ENCODE measurements at places on chromosomes 16 and 17. TPM values are rescaled to one million over a fixed set of nuclear protein-coding genes. Genes with fewer than 3 reads are reported as not detected.

- DNase-seq: peak; percentile 13
- peaks cover 7% of the 10 kb centered on the region for H3K4me1 ChIP-seq
- H3K27me3 ChIP-seq: no peaks in the 10 kb centered on the region
- no peak overlapping the region for H3K27ac ChIP-seq
These were observed 14.2 kb downstream of the ETV4 start for GRCh38 chr17:43531955-43532354.

GRCh38 chr16:89217388-89218191 lies at the start of gene ZNF778:
ZNF778 (plus strand) TSS chr16:89217703; CDS start chr16:89221128, 3,425 bp downstream.
- DNase-seq: peak; percentile 85
- no peaks in the 10 kb centered on the region for H3K27me3 ChIP-seq
- H3K27ac ChIP-seq: peak within 1 kb of the TSS; percentile 84
- peak within 1 kb of the TSS; percentile 75 for H3K4me3 ChIP-seq
- H3K36me3 ChIP-seq: peaks cover 7% of the 10 kb centered on the region
- peaks cover 22% of the 10 kb centered on the region for H3K4me1 ChIP-seq

DNA sequence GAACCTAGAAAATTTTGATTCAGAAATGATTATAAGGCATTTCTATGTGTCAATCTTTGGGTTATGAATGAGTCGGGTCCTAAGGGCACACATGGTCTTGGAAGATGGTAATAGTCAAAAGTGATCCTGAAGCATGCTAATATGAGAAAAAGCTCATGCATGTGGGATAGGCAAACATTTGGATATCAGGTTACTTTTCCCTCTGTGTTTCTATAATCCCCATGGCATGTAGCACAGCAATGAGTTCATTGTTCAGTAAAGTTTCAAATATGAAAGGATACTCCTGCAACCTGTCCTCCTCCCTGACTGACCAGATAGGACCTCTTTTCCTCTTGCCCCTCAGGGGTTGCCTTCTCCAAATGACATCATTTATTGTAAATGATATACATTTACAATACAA lies 249.9 kb upstream of the MON1B start:
- no peaks in the 10 kb centered on the region for H3K27me3 ChIP-seq
- no peaks in the 10 kb centered on the region for H3K36me3 ChIP-seq
- no peak for DNase-seq
- no peak overlapping the region for H3K27ac ChIP-seq
- no peak overlapping the region for H3K4me3 ChIP-seq
- no peaks in the 10 kb centered on the region for H3K4me1 ChIP-seq

- no peak overlapping the region for H3K4me3 ChIP-seq
- no peak for DNase-seq
- no peaks in the 10 kb centered on the region for H3K27me3 ChIP-seq
- H3K27ac ChIP-seq: no peak overlapping the region
- H3K4me1 ChIP-seq: peaks cover 5% of the 10 kb centered on the region
- H3K36me3 ChIP-seq: no peaks in the 10 kb centered on the region
These were observed 27.6 kb downstream of the MXRA7 start for GRCh38 chr17:76683011-76683755.

Gene BRIP1
- 13.2 TPM for total RNA-seq

Gene CWC25
- 20.1 TPM for total RNA-seq

- H3K4me1 ChIP-seq: peaks cover 56% of the 10 kb centered on the region
- no peak overlapping the region for H3K4me3 ChIP-seq
- no peaks in the 10 kb centered on the region for H3K27me3 ChIP-seq
These were observed 5.0 kb downstream of the ATF7IP2 start for GRCh38 chr16:10390867-10391266.

GRCh38 chr16:27226976-27227705 lies 23.8 kb downstream of the KDM8 start:
- H3K27me3 ChIP-seq: no peaks in the 10 kb centered on the region
- no peak for DNase-seq
- H3K4me1 ChIP-seq: peaks cover 50% of the 10 kb centered on the region
- peaks cover 46% of the 10 kb centered on the region for H3K36me3 ChIP-seq
- H3K27ac ChIP-seq: no peak overlapping the region

Gene SPPL2C
- not detected for total RNA-seq

Gene PRR29
- total RNA-seq: 2.5 TPM

Gene CFAP119
- total RNA-seq: 3.9 TPM

Gene PRAC2
- not detected for total RNA-seq

DNA sequence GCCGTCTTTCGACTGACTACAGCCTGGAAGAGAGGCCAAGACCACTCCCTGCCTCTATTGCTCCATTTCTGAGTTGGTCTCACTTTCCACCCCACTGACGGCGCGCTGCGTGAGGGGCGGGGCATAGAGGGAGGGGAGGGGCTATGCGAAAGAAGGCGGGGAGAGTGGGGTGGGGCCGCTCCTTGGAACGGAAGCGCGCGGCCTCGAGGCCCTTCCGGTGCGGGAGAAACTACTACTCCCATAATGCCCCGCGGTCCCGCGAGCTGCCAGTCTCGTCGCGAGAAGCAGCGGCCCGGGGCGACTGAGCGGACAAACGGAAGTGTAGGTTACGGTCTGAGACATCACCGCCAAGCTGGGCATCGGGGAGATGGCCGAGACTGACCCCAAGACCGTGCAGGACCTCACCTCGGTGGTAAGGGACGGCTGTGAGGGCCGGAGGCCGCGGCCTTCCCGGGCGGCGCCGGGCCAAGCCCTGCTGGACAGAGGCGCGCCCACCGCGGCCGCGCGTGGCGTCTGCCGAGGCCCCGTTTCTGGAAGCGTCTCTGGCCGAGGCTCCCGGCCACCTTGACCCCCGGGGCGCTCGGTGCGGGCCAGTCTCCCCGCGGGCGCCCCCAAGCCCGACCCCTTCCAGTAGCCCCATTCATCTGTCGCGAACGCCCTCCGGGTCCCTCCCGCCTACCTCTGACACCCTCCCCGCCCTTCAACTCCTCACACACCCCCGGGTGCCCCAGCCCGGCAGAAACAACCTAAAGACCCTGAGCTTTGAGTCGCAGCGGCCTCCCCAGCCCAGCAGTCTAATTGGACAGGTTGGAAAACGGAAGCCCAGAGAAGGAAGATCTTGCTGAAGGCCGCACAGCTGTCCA lies at the start of gene HSBP1:
TSS of gene HSBP1 (plus strand) at position 269 of the 863 bp plus-strand sequence. CDS start at position 368, 99 bp downstream.
- H3K36me3 ChIP-seq: peaks cover 33% of the 10 kb centered on the region
- peak within 1 kb of the TSS; percentile 83 for H3K4me3 ChIP-seq
- H3K27me3 ChIP-seq: no peaks in the 10 kb centered on the region
- DNase-seq: peak; percentile 96
- peak within 1 kb of the TSS; percentile 87 for H3K27ac ChIP-seq

DNA sequence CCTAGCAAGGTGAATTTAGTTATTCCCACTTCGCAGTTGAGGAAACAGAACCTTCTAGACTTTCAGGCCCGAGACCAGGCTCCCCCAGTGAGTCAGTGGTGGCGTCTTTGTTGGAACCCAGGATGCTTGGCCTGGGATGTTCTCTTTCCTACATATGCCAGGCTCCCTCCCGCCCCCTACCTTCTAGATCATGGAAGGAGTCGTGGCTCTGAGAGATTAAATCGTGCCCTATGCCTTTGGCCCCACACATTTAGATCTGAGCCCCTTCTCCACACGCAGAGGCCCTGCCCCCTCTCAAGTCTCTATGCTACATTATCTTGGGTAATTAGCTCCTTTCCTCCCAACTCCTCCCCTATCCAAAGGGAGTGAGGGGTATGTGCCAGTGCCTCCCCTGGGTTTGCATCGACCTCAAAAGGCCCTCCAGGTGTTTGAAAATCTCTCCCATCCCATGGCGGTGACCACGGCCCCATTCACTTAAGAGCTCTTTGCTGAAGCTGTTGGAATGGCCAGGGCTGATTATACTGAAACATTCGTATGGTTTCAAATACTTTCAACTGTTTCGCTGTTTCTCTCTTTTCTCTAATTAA lies 3.0 kb downstream of the NGFR start:
- H3K36me3 ChIP-seq: no peaks in the 10 kb centered on the region
- H3K4me1 ChIP-seq: peaks cover 22% of the 10 kb centered on the region
- H3K27ac ChIP-seq: no peak overlapping the region
- peak overlapping the region; percentile 63 for H3K4me3 ChIP-seq
- peaks cover 63% of the 10 kb centered on the region for H3K27me3 ChIP-seq

Gene CPNE7
- 8.5 TPM for total RNA-seq

DNA sequence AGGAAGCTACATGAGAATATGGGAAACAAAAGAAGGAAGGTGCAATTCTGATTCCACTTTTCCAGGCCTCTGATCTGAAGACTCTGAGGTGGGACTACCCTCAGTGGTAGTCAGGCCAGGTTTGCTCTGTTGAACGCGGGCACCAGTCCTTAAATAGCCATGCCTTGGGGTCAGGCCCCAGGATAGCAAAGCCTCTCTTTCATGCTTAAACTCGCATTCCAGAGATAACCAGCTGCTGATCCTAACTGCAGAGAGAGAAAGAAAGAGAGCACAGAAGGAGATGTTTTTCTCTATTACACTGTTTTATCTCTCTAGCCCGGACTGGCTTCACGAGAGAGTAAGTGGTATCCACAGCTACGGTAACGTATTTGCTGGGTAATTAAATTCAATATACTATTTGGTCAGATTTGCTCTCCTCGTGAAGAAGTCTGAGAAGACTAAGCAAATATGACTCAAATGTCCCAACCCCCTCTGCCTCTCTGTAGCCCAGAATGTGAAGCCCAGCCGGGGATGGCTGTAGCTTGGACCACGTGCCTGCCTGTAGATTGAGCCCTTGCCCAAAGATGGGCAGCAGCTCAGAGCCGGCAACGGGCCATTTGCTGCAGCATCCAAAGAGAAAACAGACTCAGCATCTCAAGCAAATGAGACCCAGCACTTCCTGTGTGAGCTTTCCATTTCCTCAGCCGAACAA lies 122.2 kb downstream of the SMG6 start:
- no peak for DNase-seq
- H3K27me3 ChIP-seq: no peaks in the 10 kb centered on the region
- peaks cover 37% of the 10 kb centered on the region for H3K36me3 ChIP-seq
- peaks cover 6% of the 10 kb centered on the region for H3K4me1 ChIP-seq
- no peak overlapping the region for H3K27ac ChIP-seq
- no peak overlapping the region for H3K4me3 ChIP-seq

DNA sequence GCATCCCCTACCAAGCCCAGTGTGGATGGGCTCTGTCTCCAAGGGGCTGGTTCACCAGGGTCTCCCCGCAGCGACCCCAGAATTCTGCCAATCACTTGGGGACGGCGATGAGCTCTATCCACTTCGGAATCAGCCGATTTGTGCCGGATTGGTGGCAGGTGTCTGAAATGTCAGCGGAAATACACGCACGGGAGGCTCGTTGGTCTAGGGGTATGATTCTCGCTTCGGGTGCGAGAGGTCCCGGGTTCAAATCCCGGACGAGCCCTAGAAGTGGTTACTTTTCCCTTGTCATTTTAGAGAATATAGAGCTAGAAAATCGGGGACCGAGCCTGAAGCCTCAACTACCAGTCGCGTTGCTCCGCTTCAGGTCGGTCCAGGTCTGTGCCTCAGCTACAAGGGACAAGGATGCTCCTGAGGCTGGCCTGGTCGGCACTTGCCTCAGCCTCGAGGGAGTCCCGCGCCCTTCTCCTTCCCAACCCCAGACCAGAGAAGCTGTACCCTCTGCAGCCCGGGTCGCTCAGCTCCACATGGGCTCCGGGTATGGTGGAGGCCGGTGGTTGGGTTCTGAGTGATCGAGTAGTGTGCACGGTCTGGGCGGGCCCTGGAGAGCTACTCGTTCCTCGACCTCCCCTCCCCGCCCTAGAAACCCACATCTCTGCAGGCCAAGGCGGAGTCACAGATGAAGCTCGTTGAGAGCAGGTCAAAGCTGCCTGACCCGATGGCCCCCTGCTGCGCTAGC lies 16.0 kb upstream of the OR1F1 start:
- peaks cover 38% of the 10 kb centered on the region for H3K27me3 ChIP-seq
- peak overlapping the region; percentile 72 for H3K4me3 ChIP-seq
- H3K36me3 ChIP-seq: no peaks in the 10 kb centered on the region
- peak; percentile 83 for DNase-seq

Gene TBC1D3C
- total RNA-seq: not detected

GRCh38 chr16:56874800-56875199 lies 9.8 kb downstream of the SLC12A3 start:
- H3K27me3 ChIP-seq: no peaks in the 10 kb centered on the region
- no peaks in the 10 kb centered on the region for H3K36me3 ChIP-seq
- H3K4me1 ChIP-seq: no peaks in the 10 kb centered on the region
- DNase-seq: no peak
- H3K27ac ChIP-seq: no peak overlapping the region

Gene HOXB1
- total RNA-seq: not detected

GRCh38 chr16:5062790-5063765 lies 2.7 kb downstream of the C16orf89 start:
- H3K27ac ChIP-seq: no peak overlapping the region
- no peaks in the 10 kb centered on the region for H3K36me3 ChIP-seq
- no peaks in the 10 kb centered on the region for H3K27me3 ChIP-seq
- no peak for DNase-seq

Gene CDC42EP4
- 1.1 TPM for total RNA-seq

DNA sequence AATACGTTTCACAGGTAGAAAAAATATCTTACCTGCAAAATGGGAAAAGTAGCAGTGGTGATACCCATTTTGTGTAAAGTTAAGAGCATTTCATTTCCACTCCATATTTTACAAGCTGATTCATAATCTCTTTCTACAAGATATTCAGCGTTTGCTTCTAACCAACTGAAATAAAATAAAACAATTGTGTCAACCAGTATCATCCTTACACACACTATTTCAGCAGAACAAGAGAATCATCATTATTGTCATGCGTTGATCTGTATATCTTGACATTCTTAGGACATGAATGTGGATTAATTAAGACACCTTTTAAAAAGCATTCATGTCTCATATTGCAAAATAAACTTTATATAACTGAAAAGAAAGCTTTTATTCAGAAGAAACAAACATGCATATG lies 69.8 kb downstream of the BRIP1 start:
- DNase-seq: no peak
- H3K4me1 ChIP-seq: no peaks in the 10 kb centered on the region
- no peak overlapping the region for H3K27ac ChIP-seq
- H3K4me3 ChIP-seq: no peak overlapping the region
- H3K36me3 ChIP-seq: peaks cover 19% of the 10 kb centered on the region

Gene STAC2
- 0.47 TPM for total RNA-seq

DNA sequence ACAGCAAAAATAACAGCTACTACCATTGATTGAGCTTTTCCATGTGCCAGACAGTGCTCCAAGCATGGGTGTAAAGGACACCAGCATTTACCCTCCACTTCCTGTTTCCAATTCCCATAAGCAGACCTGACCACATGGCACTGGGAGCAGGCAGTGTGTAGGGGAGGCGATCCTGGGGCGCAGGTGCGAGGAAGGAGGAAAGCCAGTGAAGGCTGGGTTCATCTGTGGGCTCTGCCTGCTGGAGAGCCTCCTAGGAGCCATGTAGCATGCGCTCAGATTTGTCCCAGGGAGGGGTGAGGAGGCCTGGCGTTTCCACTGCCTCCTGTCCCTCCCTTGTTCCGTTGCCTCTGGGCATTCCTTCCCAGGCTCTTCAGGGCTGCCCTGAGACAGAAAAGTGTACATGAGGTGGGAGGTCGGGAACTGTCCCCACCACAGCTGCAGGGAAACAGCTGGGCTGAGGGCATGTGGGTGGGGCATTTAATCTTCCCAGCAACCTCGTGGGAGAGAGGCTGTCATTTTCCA lies 56.6 kb downstream of the SNX20 start:
- no peaks in the 10 kb centered on the region for H3K36me3 ChIP-seq
- no peak for DNase-seq
- no peaks in the 10 kb centered on the region for H3K27me3 ChIP-seq
- H3K4me3 ChIP-seq: no peak overlapping the region
- peaks cover 29% of the 10 kb centered on the region for H3K4me1 ChIP-seq
